ENCODE measurements at places on chromosomes 12 and 14. TPM values are rescaled to one million over a fixed set of nuclear protein-coding genes. Genes with fewer than 3 reads are reported as not detected.
A peak's percentile ranks its signal among the peaks of the same experiment; 100 is the strongest.

DNA sequence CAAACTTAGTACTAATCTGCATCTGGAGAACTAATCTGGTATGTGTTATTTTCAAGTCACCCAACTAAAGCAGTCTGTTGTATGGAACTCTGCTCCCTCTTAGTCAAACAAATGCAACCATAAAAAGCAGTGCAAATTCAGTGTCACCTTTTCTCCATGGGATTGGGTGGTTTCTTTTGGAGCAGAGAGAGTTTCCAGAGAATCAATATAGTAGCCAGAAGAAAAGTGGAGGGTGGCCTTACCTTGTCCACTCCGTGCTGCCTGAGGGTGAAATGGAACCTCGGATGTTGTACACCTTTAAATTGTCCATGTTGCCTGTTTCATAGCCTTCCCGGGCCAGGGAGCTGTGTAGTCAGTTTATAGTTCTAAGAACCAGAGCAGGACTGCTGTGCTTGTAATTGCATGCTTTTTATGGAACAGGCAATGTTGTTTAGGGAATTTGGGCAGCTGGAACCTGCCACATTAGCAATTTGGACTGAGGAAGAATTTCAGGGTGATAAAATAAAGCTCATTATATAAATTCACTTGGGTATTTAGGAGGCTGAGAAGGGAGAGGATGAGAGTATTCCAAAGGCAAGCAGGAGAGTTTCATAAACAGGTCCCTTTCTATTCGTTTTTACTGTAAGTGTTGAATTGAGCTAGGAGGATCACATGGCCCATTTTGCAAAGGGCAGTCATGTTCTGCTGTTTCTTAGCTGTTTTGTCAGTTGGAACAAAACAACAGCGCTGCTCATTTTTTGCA lies 60.5 kb downstream of the CRADD start:
- DNase-seq, result no peak

- DNase-seq, result no peak
Measured at GRCh38 chr14:62706217-62706616, 339.0 kb downstream of the KCNH5 start.

GRCh38 chr12:108606492-108606891 lies 8.6 kb upstream of the TMEM119 start:
- DNase-seq, result no peak

The SYT1 gene
- total RNA-seq, result 3.5 TPM

The COX8C gene
- total RNA-seq, result not detected

DNA sequence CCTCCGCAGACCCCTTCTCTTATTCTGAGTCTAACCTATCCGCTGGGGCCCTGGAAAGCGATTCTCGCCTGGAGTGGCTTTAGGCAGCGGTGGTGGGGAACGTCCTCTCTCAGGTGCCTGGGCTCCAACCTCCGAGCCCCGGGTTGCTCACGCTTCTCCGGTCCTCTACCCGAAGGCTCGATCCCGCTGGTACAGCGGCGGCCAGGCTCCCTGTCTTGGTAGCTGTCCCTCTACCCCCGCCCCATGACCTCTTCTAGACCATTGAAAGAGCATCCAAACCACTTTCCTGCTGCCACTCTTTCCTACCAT lies 505 bp upstream of the HEBP1 start:
- DNase-seq, result peak; percentile 31

The TMEM229B gene
- 3.7 TPM for total RNA-seq

GRCh38 chr14:89165189-89166181 lies 251.5 kb downstream of the FOXN3 start:
- no peak for DNase-seq

The PAX9 gene
- not detected for total RNA-seq

- DNase-seq, result no peak
Measured at GRCh38 chr14:99829450-99829849, 36.2 kb downstream of the EML1 start.

- no peak for DNase-seq
Measured at GRCh38 chr12:23618718-23619117, 330.8 kb downstream of the SOX5 start.

DNA sequence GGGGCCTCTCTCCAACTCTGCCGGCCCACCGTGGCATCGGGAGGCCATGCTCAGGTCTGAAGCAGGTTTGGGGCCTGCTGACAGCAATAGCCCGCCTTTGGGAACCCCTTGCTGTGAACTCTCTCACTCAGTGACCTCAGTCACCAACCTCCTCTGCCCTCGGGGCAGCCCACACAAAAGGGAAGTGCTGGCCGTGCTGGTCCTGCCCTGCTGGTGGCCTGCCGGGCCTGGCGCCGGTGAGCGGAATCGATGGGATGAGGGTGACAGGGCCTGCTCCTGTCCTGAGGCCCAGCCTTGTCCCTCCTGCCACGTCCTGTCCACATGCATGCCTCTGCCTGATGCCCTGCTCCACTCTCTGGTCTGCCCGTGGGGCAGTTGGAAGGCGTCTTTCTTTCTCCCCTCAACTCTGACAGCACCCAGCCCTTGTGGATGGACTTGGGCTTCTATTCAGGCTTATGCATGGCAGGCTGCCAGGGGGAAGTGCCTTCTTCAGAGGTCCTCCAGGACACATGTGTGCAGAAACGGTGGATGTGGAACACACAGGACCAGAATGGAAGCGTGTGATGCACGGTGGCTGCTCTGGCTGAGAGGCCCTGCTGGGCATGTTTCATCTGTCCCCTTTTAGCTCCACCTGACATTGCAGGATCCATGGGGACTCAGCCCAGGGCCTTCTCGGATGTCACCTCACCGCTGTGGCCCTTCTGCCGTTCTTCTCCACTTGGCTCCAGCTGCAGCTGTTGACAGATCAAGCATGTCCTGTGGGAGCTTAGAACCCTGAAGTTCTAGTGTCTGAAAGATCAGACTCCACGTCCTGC lies 31.9 kb downstream of the IL31 start:
- no peak for DNase-seq

The WIF1 gene
- not detected for total RNA-seq

The CNIH1 gene
- total RNA-seq, result 157 TPM

DNA sequence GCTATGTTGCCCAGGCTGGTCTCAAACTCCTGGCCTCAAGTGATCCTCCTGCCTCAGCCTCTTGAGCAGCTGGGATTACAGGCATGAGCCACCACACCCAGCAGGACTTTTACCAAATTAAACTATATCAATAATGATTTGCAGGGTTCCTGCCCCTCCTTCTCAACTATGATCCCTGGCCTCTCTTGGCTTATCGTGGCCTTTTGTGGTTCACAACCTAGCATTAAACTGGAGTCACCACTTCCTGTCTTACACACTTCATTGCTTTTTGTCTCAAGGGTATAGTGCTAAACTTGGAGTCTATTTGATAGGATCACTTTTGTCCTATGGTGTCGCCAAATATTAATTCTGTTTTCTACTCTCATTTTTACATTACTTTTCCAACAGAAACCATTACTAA lies 64.5 kb downstream of the SEC23A start:
- no peak for DNase-seq

GRCh38 chr12:120737557-120738251 lies 12.1 kb downstream of the ACADS start:
- DNase-seq, result no peak

DNA sequence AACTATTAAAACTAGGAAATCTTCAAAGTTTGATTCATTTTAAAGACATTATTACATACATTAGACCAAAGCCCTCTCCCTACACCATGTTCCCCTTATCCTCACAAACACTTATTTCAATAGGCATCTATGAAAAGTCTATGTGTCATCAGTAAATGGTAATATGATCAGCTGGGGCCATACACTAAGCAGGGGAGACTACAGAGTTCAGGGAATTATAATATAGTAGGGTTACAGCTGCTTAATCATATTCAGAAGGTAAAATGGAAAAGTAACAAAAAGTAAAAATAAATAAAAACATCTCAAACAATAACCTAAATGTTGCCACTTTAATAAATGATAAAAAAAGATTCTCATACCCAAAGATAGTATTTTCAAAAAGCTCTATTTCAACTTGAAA lies 29.1 kb downstream of the PAWR start:
- DNase-seq, result peak; percentile 6

DNA sequence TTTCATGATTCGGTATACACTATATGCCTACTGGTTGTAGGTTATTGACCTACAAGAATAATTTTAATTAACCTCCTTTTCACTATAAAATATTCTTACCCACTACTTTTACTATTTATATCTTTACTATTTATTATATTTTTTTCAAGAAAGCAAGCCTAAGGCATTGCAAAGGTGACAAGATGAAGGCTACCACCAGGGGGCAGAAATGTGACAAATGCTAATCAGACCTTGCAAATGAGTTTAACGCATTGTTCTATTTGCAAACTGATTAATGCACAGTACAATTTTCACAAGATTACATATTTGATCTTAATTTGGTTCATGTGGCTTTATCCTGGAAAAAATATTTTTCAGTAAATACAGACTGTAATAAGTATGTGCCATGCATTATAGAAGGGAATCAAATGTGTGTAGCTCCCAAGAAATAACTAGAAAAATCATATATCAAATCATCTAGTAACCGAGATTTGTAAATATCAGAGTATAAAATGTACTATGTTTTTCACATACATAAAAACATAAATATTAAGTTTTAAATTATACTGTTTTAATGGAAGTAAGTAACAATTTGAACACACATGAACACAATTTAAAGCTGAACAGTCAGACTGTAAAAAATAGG lies 107.0 kb downstream of the ADAMTS20 start:
- DNase-seq, result peak; percentile 45

The ACSM4 gene
- not detected for total RNA-seq

The CLEC2A gene
- total RNA-seq, result not detected

GRCh38 chr14:68521961-68522509 lies 270.8 kb downstream of the ZFP36L1 start:
- DNase-seq, result no peak

- DNase-seq, result no peak
Measured at GRCh38 chr14:37791384-37792036, 196.1 kb downstream of the TTC6 start.

GRCh38 chr14:63287666-63288483 lies 30.9 kb downstream of the GPHB5 start:
- no peak for DNase-seq

The TC2N gene
- total RNA-seq, result not detected

GRCh38 chr12:53775478-53776145 lies 23.8 kb upstream of the CISTR start:
- DNase-seq, result no peak

- no peak for DNase-seq
Measured at GRCh38 chr12:88375306-88376305, 204.7 kb downstream of the KITLG start.

DNA sequence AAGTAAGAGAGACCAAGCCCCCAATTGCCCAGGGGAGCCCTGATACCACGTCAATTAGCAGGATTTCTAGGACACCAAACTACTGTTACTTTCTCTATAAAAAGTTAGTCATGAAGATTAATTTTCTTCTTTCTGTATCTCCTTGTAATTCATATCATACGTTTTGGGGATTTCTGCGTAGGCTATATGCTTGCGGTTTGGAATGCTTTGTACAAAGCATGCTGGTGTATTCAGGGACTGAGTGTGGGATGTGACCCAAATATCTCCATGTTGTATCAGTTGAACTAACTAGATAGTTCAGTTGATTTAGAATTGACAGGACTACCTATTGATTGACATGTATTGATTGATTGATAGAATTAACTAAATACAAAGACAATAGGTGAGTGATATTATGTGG lies 7.7 kb downstream of the GPR33 start:
- DNase-seq, result no peak

DNA sequence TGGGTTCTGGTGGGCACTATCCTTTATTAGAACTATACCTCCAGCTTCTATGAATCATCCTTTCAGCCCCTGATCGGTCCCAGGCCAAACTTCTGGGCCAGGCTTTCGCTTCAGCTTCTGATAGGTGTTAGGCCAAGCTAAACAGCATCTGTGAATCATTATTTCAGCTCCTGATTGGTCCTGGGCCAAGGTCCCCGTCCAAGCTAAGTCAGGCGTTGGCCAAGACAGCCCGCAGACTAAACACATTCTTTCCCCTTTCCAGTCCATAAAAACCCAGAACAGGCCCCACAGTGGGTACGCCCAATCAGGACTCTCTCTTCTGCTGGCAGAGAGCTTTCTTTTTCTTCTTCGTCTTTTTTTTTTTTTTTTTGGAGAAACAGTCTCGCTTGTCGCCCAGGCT lies 1808.9 kb upstream of the SEL1L start:
- peak; percentile 37 for DNase-seq

DNA sequence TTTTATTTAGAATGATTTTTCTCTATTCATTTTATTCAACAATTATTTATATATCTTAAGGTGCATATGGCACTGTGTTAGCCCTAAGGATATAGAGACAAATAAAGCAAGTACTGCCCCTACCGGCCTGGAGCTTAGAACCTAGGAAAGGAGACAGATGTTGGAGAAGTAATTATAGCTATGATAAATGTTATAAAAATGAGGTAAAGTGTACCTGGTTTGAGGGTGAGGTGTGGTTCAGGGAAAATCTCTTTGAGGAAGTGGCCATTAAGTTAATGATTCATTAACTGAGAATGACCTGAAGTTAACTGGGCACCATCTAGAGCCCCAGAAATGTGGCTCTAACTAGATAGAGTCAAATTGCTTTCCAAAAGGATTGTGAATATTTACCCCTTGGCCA lies 31.9 kb downstream of the CDKL1 start:
- no peak for DNase-seq

The STAT6 gene
- total RNA-seq, result 29.4 TPM

The ANKRD33 gene
- not detected for total RNA-seq

The TSPAN11 gene
- total RNA-seq, result 0.48 TPM

DNA sequence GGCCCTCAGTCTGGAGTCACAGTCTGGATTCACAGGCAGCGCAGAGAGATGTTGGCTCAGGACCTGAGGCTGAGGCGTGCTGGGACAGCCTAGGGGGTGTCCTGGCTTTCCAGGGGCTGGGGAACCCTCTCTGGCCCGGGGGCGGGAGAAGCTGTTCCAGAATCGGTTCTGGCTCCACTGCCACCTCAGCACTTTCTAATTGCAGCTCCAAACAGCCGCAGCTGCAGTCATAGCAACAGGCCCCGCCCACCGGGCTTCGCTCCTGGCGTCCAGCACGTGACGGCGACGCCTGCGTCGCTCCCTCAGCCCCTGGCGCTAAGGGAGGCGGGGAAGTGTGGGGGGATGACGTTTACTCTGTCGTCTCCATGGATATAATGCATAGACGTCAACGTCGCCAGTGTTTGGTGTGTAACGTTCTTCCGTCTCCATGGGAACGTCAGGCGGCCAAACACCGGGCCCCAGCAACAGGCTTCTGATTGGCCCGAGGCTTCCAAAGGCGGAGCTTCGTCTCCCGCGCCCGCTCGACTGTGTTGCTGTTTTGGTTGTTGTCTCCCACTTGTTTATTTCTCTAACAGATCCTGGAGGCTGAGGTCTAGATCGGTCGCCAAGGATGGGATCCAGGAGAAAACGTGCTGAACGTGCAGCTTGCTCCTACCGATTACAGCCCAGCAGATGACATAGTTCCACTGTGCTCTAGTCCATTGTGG lies 19.7 kb upstream of the FOS start:
- peak; percentile 99 for DNase-seq

GRCh38 chr14:61492474-61492873 lies 171.1 kb downstream of the PRKCH start:
- DNase-seq, result no peak

GRCh38 chr14:81187832-81188522 lies 32.8 kb downstream of the GTF2A1 start:
- no peak for DNase-seq

All from RPMI7951 (cell line).